Amniotic stem cell (primary cell): ENCODE measurements at places on chromosomes 7 and 10.

GRCh38 chr7:137850972-137851945 is 4.5 kb upstream of the DGKI start:
- no peak for DNase-seq

GRCh38 chr10:11178606-11179515 is 161.2 kb downstream of the CELF2 start:
- DNase-seq: no peak

- DNase-seq: no peak
Observed at GRCh38 chr10:86603256-86603655, 51.1 kb upstream of the OPN4 start.

DNA sequence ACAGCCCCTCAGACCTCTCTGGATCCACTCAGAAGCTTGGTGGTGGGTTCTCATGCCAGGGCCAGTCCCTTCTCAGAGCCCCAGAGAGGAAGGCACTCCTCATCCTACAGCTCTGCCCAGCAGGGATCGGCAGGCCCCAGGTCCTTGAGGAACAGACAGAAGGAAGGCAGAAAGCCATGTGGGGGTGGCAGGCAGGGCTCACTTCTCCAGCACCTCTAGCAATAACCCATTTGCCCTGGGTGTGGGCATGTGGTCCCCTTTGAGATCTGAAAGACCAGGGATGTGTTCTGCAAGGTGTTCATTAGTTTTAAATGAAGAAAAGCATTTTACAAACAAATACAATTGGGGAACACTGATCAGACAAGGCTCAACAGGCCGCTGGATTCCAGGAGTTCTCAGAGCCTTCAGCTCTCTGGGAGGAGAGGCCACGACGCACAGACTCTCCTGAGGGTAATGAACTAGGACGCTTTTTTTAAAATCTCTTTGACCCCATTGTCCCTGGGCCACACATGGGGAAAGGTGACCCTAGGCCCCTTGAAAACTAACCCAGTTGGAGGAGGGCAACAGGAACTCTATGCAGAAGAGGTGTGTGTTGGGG is 40.6 kb downstream of the LDB3 start:
- DNase-seq: no peak

GRCh38 chr7:123282181-123282580 is 82.4 kb upstream of the SLC13A1 start:
- DNase-seq: no peak

DNA sequence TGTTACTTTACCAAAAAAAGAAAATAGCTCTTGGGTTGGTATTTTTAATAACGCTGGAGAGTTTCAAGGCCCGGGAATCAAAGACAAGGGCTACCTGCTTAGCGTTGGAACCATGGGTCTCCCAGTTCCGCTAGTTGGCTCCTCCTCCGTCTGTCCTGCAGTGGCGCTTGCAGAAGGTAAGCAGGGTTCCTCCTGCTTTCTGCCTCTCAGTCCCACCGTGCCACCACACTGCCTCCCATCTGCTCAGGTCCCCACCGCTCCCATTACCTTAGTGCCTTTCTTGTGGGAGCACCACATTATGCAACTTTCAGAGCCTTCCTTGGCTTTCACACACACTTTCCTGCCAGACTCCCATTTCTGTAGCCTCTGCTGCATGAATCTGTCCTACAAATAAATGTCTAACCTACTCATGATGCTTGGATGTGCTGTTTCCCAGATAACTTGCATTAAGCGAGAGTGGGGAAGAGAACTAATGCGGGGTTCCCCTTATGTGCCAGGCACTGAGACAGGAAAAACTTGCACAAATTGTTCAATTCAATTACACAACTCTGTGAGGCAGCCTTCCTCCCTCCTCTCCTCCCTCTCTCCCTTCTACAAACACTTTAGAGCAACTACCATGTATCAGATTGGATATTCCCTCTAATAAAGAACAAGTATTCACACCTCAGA is 124.5 kb downstream of the AOAH start:
- no peak for DNase-seq
